ENCODE measurements at places on chromosomes 12 and 14.

DNA sequence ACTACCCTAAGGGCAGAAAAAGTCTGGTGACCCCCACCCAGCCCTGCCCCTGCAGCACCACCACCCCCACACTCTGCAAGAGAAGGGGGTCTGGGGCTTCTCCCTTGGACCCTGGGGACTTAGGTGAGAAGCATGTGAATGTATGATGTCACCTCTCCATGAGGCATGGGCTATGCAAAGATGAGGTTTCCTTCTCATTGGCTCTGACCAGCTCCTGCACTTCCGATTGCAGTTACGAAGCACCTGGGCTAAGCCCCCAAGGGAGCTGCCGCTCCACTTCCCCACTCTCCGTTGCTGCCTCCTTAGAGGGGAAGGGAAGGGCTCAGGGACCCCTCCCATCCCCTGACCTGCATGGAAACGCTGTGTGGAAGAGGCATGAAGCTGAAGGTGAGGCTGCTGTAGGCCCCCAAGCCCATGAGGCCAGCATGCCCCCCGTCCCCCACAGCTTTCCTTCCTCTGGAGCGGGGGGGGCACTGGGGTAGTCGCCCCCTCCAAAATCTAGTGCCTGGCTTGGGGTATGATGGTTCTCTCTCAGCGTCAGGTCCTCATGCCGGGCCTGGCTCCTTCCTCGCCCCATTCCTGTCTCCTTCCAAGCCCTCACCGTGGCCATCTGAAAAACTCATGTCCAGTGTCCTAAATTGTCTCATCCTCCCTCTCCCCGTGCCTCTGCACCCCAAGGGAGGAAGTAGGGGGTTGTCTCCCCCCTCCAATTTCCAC lies 5.5 kb upstream of the DDX23 start:
- DNase-seq = no peak

DNA sequence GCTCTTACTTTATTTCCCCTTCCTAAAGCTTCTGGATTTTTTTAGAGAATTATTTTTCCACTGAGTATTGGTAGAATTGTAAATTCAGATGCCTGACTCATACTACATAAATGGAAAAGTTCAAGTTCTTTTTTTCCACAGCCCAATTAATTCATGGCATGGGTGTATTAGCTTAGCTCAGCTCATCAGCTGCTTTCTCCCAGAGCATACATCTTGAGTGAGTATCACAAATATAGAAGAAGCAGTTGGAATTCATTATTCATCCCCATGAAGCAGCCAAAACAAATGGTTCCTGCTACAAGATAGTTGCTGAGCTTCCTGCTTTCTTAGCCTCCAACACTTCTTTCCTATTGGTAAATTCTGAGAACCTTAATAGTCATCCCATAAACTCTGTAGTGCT lies 105.1 kb downstream of the C12orf50 start:
- DNase-seq = no peak

- peak; percentile 65 for DNase-seq
Observed at GRCh38 chr12:546920-547845, 87.4 kb downstream of the B4GALNT3 start.

- DNase-seq = no peak
Observed at GRCh38 chr12:7162691-7163114, 26.8 kb upstream of the PEX5 start.

GRCh38 chr12:117352206-117352605 lies 9.2 kb downstream of the NOS1 start:
- DNase-seq = no peak

DNA sequence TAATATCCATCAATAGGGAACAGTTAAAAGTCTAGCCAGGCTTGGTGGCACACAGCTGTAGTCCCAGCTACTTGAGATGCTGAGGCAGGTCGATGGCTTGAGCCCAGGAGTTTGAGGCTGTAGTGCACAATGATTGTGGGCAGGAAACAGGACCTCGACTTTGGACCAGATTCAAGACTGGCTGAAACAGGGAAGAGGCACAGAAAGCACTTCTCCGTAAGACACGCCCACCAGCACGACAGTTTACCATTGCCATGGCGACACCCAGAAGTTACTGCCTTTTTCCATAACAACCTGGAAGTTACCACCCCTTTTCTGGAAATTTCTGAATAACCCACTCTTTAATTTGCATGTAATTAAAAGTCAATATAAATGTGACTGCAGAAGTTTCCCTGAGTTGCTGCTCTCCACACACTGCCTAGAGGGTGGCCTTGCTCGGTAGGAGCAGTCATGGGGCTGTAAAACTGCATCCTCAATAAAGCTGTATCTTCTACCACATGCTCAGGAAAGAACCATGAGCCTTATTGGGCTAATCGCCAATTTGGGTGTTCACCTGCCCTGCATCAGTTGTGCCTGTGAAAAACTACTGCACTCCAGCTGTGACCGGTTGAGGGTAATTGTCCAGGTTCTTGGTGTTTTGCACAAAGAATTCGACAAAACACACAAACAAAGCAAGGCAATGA lies 4.6 kb upstream of the LRRC23 start:
- DNase-seq = no peak

DNA sequence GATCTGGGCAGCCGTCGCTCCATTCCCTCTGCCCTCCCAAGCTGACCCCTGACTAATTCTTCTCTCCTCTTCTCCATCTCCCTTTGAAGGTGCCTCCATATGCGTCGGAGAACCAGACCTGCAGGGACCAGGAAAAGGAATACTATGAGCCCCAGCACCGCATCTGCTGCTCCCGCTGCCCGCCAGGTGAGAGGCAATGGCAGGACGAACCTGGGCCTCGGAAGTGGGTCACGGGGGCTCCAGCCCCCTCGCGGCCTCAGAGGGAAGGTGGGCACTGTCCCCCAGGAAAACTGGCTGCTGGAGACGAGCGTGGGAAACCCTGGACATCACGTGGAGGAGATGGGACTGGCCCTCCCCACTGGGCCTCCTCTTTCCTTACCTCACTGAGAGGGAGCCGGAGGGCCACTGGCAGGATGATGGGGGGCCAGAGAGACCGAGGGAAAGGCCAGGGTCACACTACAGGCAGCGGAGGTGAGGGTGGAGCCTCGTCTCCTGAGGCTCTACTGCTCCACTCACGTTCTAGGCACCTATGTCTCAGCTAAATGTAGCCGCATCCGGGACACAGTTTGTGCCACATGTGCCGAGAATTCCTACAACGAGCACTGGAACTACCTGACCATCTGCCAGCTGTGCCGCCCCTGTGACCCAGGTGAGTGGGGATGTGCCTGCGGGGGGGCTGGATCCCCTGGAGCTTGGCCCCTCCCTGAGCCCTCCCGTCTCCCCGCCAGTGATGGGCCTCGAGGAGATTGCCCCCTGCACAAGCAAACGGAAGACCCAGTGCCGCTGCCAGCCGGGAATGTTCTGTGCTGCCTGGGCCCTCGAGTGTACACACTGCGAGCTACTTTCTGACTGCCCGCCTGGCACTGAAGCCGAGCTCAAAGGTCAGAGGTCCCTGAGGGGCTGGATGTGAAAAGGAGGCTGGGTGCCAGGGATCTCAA lies 806 bp downstream of the LTBR start:
- DNase-seq = no peak

Data from immature natural killer cell (primary cell).